ENCODE measurements at places on chromosomes 7 and 10.

- DNase-seq, result no peak
These were observed 154.9 kb downstream of the SDK1 start for GRCh38 chr7:3455806-3456595.

- DNase-seq, result no peak
These were observed 77.5 kb downstream of the AFAP1L2 start for GRCh38 chr10:114326795-114327194.

- no peak for DNase-seq
These were observed 23.3 kb downstream of the CPXM2 start for GRCh38 chr10:123868038-123869019.

- no peak for DNase-seq
These were observed 141.8 kb downstream of the ST7 start for GRCh38 chr7:117095055-117095454.

- no peak for DNase-seq
These were observed 23.8 kb downstream of the SEMA3C start for GRCh38 chr7:80895056-80895455.

DNA sequence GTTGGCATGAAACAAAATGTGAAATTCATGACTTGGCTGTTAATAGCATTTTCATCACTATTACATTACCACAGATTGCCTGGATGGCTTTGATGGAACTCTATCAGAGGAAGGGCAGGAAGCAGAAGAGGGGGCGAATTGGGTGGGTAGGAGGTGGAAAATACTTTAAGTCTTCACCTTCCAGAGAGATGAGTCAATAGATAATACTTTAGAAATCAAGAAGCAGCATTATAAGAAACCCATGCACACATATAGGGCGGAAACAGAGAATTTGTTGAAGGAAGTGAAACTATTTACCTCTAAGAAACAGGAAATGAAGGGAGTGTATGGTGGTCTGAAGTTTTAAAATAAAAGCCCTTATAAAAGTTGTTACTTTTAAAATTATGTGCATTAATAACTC lies 152.1 kb upstream of the TARP start:
- no peak for DNase-seq

DNA sequence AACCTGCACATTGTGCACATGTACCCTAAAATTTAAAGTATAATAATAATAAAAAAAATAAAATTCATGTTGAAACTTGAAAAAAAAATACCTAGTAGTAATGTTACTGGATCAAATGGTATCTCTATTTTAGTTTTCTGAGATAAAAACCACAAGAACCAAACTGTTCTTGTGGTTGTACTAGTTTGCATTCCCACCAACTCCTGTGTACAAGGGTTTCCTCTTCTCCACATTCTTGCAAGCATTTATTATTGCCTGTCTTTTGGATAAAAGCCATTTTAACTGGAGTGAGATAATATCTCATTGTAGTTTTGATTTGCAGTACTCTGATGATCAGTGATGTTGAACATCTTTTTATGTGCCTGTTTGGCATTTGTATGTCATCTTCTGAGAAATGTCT lies 177.7 kb downstream of the KIF20B start:
- DNase-seq, result no peak

Measured in T follicular helper cell (primary cell).